ENCODE measurements at places on chromosomes 13 and 19. TPM values are rescaled to one million over a fixed set of nuclear protein-coding genes. Genes with fewer than 3 reads are reported as not detected.

GRCh38 chr19:12667731-12668302 is 1.2 kb downstream of the WDR83 start:
- no peak for DNase-seq

GRCh38 chr13:39306639-39307589 is 268.7 kb downstream of the NHLRC3 start:
- DNase-seq, result no peak

- no peak for DNase-seq
Measured at GRCh38 chr19:35784503-35785338, 9.4 kb downstream of the ARHGAP33 start.

- no peak for DNase-seq
Measured at GRCh38 chr19:55228015-55228391, 560 bp downstream of the TMEM86B start.

ZNF44 gene
- 7.2 TPM for total RNA-seq

PPP1R12C gene
- 111 TPM for total RNA-seq

All from chondrocyte (in vitro differentiated cells).